ENCODE measurements at places on chromosomes 2 and 18. TPM values are rescaled to one million over a fixed set of nuclear protein-coding genes. Genes with fewer than 3 reads are reported as not detected.

The NOSTRIN gene
- not detected for total RNA-seq

The INHA gene
- total RNA-seq: not detected

The FHL2 gene
- not detected for total RNA-seq

The BOLL gene
- not detected for total RNA-seq

The OXER1 gene
- total RNA-seq: 3.3 TPM

GRCh38 chr2:148730085-148730484 is 85.5 kb downstream of the EPC2 start:
- H3K4me1 ChIP-seq: peaks cover 6% of the 10 kb centered on the region
- no peak for DNase-seq
- H3K27ac ChIP-seq: no peak overlapping the region

GRCh38 chr2:182228741-182229140 is 198.1 kb downstream of the PDE1A start:
- H3K27me3 ChIP-seq: no peaks in the 10 kb centered on the region
- no peaks in the 10 kb centered on the region for H3K4me1 ChIP-seq
- H3K27ac ChIP-seq: no peak overlapping the region
- no peaks in the 10 kb centered on the region for H3K36me3 ChIP-seq
- DNase-seq: no peak

GRCh38 chr2:1136846-1137245 is 186.2 kb downstream of the SNTG2 start:
- DNase-seq: no peak
- no peak overlapping the region for H3K27ac ChIP-seq
- H3K4me1 ChIP-seq: peaks cover 3% of the 10 kb centered on the region

DNA sequence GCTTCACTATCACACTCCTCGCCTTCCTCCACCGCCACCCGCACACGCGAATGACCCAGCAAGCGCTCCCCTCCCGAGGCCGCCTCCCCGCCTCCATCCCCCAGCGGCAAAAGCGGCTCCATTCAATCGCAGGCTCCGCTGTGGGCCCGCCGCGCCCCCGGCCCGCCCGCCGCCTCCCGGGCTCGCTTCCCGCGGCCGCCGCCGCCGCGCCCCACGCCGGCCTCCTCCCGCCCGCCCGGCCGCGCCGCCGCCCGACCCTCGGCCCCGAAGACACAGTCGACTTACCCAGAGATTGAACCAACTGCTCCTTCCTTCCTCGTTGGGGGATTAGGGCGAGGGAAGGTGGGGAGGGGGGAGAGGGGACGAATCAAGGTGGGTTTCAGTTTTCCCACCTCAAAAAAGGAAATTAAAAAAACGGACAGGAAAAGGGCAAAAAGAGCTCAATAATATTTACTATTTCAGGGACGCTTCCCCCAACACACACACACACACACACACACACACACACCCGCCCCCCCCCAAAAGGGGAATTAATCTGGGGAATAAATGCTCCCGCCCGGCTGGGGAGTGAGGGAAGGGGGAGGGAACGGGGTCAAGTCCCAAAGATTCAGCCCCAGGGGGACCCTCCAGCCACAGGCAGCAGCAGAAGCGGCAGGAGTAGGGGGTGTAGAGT is 743 bp downstream of the XPO1 start:
- no peaks in the 10 kb centered on the region for H3K27me3 ChIP-seq
- peaks cover 3% of the 10 kb centered on the region for H3K36me3 ChIP-seq
- peak overlapping the region; percentile 88 for H3K4me3 ChIP-seq
- no peak for DNase-seq
- peaks cover 22% of the 10 kb centered on the region for H3K4me1 ChIP-seq
- H3K27ac ChIP-seq: peak overlapping the region; percentile 100

- peaks cover 10% of the 10 kb centered on the region for H3K4me1 ChIP-seq
- H3K36me3 ChIP-seq: no peaks in the 10 kb centered on the region
- peaks cover 2% of the 10 kb centered on the region for H3K27me3 ChIP-seq
- H3K4me3 ChIP-seq: no peak overlapping the region
- DNase-seq: no peak
These were observed 64.8 kb upstream of the ALKAL2 start for GRCh38 chr2:352696-353095.

GRCh38 chr2:17592731-17593409 is 52.4 kb downstream of the VSNL1 start:
- no peaks in the 10 kb centered on the region for H3K4me1 ChIP-seq
- H3K27ac ChIP-seq: no peak overlapping the region
- DNase-seq: no peak
- no peaks in the 10 kb centered on the region for H3K27me3 ChIP-seq
- no peak overlapping the region for H3K4me3 ChIP-seq

DNA sequence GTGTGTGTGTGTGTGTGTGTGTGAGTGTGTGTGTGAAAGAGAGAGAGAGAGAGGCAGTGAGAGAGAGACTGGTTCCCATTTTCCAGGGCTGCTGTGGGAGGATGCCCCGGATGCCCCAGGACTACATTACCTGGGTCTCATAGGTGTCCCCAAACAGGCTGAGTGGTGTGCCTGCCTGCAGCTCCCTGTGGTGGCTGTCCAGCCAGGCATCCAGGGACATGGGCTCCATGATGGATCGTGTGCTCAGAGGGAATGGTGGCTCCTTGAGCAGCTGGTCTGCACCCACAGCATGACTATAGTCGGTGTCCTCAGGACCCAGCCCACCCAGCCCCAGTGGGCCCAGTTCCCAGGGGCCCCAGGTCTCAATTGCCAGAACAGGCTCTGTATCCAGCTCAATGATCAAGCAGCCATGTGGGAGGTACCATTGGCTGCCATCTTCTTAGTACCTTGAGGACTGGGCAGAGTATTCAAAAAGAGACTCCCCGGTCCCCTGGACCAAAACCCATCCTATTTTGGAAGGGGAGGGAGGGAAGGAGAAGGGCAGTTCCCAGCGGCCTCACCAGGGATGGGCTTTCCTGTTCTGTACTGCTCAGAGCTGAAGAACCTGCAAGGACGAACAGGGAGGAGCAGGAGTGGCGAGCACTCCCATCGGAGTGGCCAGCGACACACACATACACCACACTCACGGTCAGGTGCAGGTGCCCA is 5.8 kb upstream of the OXER1 start:
- DNase-seq: no peak
- H3K36me3 ChIP-seq: no peaks in the 10 kb centered on the region
- no peaks in the 10 kb centered on the region for H3K27me3 ChIP-seq

- no peaks in the 10 kb centered on the region for H3K36me3 ChIP-seq
- no peak overlapping the region for H3K4me3 ChIP-seq
- DNase-seq: no peak
- no peaks in the 10 kb centered on the region for H3K4me1 ChIP-seq
These were observed 217.7 kb downstream of the SOCS6 start for GRCh38 chr18:70506511-70506910.

DNA sequence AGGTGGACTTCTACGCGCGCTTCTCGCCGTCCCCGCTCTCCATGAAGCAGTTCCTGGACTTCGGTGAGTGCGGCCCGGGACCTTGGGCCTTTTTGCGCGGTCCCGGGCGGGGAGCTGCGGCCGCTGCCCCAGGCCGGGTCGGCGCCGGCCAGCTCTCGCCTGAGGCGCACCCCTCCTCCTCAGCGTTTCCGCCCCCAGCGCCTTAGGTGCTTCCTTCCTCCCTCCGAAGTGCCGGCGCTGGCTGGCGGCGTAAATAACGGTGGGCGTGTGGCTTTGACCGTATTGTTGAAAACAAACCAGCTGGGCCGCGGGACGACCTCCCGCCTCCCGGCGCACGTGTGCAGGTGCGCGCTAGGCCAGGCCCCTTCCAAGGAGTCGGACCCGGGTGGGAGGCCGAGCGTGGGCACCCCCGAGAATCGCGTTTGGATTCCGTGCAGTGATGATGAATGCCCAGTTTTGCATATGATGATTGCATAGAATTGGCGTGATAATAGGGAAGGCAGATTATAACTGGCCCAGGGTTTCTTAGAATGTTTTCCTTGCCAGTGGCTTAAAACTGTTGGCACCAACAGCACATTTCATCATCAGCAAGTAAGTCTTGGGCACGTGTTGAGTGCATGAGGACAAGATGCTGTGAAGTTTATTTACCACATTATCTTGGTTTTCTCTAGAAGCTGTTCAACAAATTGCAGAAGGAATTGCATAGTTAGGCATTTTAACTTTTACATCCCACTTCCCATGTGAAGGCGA is 569 bp downstream of the PDK1 start:
- H3K36me3 ChIP-seq: peaks cover 11% of the 10 kb centered on the region
- H3K27ac ChIP-seq: peak overlapping the region; percentile 92
- peak overlapping the region; percentile 91 for H3K4me3 ChIP-seq
- H3K27me3 ChIP-seq: no peaks in the 10 kb centered on the region
- peaks cover 20% of the 10 kb centered on the region for H3K4me1 ChIP-seq

DNA sequence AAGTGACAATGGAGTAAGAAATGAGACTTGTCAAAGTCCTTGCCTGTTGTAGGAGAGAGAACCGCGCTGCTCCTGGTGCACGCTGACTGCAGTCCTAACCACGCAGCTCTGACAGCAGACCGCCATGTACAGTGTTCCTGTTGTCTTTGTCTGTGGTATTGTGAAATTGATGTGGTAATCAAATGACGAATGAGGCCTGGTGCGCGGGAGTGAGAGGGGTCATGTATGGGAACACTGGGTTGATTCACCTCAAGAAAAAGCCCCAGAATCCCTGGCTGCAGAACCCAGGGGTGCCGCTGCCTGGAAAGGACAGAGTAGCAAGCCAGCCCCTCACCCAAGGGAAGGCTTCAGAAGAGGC is 64.0 kb downstream of the INPP4A start:
- H3K27ac ChIP-seq: no peak overlapping the region
- no peaks in the 10 kb centered on the region for H3K36me3 ChIP-seq
- H3K27me3 ChIP-seq: no peaks in the 10 kb centered on the region

- no peaks in the 10 kb centered on the region for H3K36me3 ChIP-seq
- DNase-seq: no peak
- H3K27ac ChIP-seq: no peak overlapping the region
- H3K4me3 ChIP-seq: no peak overlapping the region
These were observed 34.8 kb downstream of the SNTG2 start for GRCh38 chr2:985317-985898.

- no peak overlapping the region for H3K27ac ChIP-seq
- no peaks in the 10 kb centered on the region for H3K4me1 ChIP-seq
- DNase-seq: no peak
- H3K4me3 ChIP-seq: no peak overlapping the region
These were observed 9.6 kb downstream of the SSB start for GRCh38 chr2:169808221-169808620.

- H3K4me3 ChIP-seq: no peak overlapping the region
- no peaks in the 10 kb centered on the region for H3K27me3 ChIP-seq
- no peak for DNase-seq
- no peak overlapping the region for H3K27ac ChIP-seq
These were observed 400.6 kb upstream of the CHST9 start for GRCh38 chr18:27585602-27586173.

DNA sequence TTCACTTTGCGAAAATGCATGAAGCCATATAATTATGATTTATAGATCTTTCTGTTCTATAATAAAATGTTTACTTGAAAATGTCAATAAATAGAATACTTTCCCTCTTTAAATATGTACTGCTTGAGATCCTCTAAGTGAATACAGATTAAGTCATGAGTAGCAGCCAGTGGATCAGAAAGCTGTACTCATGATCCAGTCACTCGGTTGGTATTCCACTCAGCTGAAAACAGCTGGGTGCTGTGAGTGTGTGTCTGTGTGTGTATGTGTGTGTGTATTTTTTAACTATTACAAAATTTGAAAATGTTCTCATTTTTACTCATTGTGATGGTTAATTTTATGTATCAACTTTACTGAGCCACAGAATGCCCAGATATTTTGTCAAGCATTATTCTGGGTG is 141.6 kb upstream of the CYP26B1 start:
- no peaks in the 10 kb centered on the region for H3K27me3 ChIP-seq
- no peak overlapping the region for H3K27ac ChIP-seq
- H3K4me3 ChIP-seq: no peak overlapping the region
- H3K4me1 ChIP-seq: no peaks in the 10 kb centered on the region
- no peak for DNase-seq

- H3K4me1 ChIP-seq: no peaks in the 10 kb centered on the region
- no peak for DNase-seq
- no peaks in the 10 kb centered on the region for H3K27me3 ChIP-seq
- no peak overlapping the region for H3K27ac ChIP-seq
- no peak overlapping the region for H3K4me3 ChIP-seq
These were observed 346.7 kb downstream of the RND3 start for GRCh38 chr2:150140777-150141176.

- no peak overlapping the region for H3K4me3 ChIP-seq
- H3K36me3 ChIP-seq: no peaks in the 10 kb centered on the region
- DNase-seq: no peak
- no peaks in the 10 kb centered on the region for H3K4me1 ChIP-seq
- no peak overlapping the region for H3K27ac ChIP-seq
- no peaks in the 10 kb centered on the region for H3K27me3 ChIP-seq
These were observed 150.4 kb downstream of the PTH2R start for GRCh38 chr2:208556983-208557484.
